ENCODE measurements at places on chromosomes 3 and 15.

DNA sequence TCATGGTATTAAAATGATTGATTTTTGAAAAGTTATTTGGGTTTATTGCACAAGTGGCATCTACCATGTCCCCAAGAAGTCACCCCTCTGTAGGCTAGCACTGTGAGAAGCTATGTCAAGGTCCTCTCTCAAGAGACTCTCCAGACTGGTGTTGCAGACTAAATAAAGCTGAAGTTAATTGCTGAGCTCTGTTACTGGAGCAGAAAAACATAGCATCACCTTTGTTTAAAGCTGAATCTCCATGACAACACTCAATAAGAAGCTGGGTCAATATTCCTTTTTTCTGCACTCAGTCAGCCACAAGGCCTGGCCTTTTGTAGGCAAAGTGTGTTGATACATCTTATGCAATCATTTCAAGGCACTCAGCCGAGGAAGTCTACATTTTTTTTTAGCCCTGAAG lies 806.6 kb upstream of the LMCD1 start:
- no peak for DNase-seq

GRCh38 chr3:156787926-156788663 lies 38.1 kb upstream of the LEKR1 start:
- DNase-seq: peak; percentile 79

DNA sequence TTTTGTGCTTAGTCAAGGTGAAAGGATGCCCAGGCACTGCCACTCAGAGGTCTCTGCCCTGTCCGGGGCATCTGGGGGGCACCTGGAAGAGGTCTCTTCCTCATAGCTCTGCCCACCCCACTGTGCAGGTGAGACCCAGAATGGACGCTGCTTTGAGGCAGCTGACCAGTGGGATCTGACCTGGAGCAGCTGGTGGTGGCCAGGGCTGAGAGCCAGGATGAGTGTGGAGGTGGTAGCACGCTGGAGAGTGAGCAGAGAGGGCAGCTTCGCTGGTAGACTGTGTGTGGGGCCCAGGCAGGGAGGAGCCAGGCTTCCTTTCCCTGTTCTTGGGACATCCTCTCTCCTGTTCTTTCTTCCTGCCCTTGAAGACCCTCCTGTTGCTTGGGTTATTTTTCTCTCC lies 32.2 kb upstream of the PLA2G4E start:
- DNase-seq: no peak

DNA sequence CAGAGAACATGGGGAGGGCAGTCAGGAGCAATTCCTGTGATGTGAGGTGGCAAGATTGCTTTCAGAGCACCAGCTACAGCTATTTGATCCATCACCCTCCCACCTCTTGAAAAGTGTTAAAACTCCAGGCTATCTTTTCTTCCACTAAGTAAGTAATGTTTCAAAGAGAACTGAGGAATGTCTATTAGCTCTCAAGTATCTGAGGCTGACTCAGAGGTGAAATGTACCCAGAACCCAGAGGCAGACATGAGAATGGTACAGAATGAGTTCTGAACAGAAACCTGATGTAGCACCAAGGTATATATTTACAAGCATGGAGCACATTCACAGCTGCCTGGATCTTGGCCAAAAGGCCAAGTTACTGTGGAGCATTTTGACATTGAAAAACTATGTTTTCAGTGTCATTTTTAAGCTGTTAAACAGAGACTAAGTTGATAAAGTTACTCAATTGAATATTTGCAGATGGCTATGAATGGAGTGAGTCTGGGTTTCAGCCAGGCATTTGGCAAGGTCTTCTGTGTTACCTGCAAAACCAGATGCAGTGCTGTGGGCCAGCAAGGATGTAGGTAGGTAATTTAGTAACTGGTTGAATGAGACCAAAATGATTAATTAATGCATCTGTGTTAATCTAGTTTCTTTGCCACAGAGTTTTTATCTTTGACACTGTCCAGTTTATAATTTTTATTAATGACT lies 227.7 kb upstream of the CD96 start:
- no peak for DNase-seq

DNA sequence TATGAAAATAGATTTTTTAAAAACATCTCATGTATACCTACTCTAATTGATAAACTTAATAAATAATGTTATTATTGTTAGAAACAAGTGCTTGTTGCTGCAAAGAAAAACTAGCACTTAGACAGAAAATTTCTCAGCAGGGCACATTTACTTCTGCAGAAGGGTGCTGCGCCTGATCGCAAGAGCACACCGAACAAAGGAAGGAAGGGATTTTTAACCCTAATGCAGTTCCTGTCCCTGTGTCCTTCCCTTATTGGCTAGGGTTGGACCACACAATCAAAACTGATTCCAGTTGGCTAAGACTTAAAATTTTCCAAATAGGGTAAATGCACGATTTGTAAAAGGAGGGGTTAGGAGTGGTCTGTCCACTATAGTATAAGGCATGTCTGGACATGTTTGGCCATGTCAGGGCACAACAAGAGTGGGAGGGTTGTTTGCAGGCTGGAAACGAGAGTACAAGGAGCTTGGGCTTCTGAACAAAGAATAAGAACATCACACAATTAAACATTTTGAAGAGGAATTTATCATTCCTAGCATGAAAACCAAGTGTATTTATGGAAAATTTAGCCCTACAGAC lies 4.7 kb downstream of the DTWD1 start:
- DNase-seq: no peak

- no peak for DNase-seq
These were observed 312.9 kb downstream of the PDCD6IP start for GRCh38 chr3:34111361-34111760.

DNA sequence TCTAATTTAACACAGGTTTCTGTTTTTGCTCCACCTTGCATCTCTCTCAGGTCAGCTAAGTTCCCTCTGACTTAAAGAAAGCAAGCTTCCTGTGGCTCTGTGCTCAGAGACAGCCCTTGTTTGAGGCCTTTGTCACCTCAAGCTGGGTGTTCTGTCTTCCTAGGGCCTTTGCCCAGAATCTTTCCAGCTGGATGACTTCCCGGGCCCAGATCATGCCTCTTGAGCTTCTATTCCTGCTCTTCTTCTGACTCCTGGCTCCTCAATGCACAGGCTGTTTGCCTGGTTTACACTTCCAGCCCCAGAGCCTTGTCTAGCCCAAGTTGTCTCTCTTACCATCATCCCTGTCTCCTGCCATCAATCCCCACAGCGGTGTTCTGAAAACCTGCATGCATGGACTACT lies 300.6 kb downstream of the VPS13C start:
- DNase-seq: no peak

GRCh38 chr3:134707908-134708597 lies 57.2 kb upstream of the KY start:
- no peak for DNase-seq

DNA sequence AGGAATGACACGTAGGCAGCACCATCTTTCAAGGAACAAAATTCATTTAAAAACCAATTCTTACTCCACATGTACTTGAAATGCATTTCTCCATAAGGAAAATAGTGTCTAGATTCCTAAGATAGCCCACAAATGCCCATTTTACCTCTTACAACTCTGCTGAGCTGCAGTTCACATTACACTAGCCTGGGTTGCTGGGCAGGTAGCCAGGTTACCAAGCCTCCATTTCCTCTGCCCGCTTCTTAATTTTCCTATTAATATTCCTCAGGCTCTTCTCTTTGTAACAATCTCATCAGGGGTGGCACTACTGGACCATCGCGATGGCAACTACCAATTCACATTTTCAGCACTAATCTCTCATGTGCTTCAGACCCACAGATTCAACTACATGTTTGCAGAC lies 10.8 kb downstream of the ATP13A3 start:
- no peak for DNase-seq

DNA sequence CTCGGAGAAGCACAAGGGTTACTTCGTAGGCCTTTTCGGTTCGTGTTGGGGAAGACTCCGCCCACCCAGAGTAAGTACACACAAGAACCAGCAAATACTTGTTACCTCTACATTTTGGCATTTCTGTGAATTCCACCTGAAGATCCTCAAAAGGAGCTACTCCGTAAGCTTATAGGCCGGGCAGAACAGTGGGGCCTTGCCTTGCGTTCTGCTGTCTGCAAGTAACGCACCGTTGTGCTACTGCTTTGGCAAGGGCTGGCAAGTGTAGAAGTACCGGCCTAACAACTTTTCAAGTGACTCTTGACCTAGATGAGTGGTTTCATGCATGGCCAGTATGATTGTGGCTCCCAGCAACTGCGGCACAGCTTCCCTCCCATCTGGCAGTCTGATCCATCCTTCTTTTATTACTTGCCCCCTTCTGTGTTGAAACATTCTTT lies 6.4 kb upstream of the DNAAF4 start:
- no peak for DNase-seq

- DNase-seq: no peak
These were observed 659 bp downstream of the GADL1 start for GRCh38 chr3:30893678-30894325.

DNA sequence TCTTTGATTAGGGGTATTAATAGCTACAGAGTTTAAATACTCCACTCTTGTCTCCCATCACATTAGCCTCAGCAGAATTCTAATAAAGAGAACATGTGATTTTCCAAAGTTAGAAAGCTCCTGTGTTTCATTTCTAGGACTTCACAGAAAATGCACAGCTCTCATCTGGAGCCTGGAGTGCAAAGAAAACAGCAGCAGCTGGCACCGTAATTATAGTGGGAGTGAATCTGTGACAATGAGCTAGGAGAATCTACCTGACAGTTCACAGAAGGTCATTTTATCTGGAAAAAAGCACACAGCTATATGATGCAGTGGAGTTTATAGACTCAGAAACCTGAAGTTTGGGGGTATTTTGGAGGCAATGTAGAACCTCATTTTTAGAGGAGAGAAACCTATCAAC lies 5.4 kb upstream of the TRIM59 start:
- DNase-seq: no peak

DNA sequence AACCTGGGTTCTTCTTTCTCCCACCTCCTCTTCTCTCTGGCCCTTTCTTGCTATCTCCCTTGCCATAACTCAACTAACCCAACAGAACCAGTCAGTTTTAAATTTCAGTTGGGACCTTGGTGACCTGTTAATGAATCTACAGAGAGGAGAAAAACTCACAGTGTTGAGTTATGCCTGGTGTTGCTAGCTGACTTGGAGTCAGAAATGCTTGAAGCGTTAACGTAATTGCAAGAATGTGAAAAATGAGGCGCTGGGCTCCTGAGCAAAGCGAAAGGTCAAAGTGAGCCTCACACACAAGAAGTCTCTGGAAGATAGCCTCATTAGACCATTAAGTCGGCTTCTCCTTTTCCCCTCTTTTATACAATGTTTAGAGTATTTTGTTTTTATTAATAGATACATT lies 18.4 kb downstream of the MEIS2 start:
- no peak for DNase-seq

GRCh38 chr3:177158461-177158860 lies 38.8 kb downstream of the TBL1XR1 start:
- DNase-seq: no peak

DNA sequence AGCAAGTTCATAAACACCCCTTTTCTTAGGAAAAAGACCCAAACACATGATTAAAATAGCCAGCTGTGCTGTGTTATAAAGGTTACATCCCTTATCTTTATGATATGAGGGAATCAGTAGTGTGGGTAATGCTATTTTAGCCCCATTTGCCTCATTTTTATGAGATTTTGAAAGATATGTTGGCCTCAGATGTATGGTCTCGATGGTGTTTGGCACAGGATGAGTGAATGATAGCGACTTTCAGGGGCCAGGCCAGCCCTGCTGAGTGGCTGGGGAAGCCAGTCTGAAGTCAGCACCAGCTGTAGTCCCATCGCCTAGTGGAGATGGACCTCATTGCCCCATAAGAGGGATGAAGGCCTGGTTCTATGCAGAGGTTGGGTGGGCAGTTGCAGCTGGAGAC lies 105.0 kb upstream of the HACD2 start:
- no peak for DNase-seq
